ENCODE measurements at places on chromosomes 7 and 10.

- no peak for DNase-seq
Measured at GRCh38 chr10:2786251-2786650, 281.1 kb upstream of the PFKP start.

- no peak for DNase-seq
Measured at GRCh38 chr10:43203448-43204041, 63.3 kb downstream of the RASGEF1A start.

GRCh38 chr10:132163278-132163765 lies 23.4 kb upstream of the DPYSL4 start:
- no peak for DNase-seq

DNA sequence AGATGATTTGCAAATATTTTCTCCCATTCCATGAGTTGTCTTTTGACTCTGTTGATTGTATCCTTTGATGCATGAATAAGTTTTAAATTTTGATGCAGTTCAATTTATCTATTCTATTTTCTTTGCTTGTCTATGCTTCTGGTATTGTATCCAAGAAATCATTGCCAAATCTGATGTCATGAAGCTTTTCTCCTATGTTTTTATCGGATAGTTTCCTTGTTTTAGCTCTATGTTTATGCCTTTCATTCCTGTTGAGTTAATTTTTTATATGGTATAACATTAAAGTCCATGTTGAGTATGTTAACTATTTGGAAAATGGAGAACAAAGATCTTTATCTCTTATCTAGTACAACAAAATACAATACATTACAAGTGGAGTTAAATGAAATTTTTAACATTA lies 27.6 kb upstream of the VPS41 start:
- no peak for DNase-seq

- DNase-seq = no peak
Measured at GRCh38 chr10:62652564-62652963, 152.0 kb upstream of the ADO start.

DNA sequence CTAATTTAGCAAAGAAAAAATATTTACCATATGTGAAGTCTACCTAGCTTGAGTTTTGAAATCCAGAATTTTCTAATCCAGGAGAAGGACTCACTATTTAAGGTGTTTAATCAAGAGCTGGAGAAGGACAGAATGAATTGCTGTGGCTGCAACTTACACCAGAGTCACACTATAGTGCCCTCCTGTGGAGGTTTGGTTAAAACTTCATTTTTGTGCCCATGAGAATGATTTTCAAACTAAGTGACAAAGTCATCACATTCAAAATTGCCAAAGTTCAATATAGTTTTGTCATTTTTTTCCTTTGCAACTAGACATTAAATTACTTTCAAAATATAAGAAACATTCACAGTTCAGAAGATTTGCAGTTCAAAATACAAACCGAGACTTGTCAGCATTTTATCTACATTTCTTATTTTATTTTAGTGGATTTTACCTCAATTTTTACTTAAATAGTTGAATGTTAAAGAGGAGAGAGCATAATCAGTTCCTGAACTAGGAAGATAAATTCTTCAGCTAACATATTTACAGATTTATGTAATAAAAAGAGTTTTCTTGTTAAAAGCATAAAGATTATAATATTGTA lies 70.7 kb downstream of the CABCOCO1 start:
- DNase-seq = no peak

DNA sequence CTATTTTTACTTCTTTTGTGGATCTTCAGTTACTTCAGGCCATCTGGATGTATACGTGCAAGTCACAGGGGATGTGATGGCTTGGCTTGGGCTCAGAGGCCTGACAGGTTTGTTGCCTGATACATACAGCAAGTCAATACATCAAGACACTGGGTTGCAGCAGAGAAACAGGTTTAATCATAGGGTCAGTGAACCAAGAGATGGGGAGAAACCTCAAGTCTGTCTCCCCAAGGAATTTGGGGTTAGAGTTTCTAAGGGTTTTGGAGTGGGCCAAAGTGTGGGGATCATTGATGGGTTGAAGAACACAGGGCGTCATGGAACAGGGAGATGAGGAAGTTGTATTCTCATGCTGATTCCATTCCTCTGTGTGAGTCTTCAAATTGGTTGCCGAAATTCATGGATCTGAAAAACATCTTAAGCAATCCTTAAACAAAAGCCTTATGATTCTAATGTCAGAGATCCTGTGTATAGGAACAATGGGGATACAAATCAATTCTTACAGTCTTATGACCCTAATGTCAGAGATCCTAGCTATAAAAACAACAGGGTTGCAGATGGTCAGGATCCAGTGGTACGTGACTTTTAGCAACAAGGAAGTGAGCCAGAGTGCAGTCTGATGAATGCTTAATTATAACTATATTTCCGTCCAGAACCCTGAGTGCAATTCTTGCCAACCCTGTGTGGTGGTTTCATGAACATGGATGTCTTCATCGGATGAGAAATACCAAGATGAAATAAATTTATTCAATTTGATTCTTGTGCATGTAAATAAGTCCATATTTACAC lies 18.9 kb downstream of the OTUD1 start:
- no peak for DNase-seq

DNA sequence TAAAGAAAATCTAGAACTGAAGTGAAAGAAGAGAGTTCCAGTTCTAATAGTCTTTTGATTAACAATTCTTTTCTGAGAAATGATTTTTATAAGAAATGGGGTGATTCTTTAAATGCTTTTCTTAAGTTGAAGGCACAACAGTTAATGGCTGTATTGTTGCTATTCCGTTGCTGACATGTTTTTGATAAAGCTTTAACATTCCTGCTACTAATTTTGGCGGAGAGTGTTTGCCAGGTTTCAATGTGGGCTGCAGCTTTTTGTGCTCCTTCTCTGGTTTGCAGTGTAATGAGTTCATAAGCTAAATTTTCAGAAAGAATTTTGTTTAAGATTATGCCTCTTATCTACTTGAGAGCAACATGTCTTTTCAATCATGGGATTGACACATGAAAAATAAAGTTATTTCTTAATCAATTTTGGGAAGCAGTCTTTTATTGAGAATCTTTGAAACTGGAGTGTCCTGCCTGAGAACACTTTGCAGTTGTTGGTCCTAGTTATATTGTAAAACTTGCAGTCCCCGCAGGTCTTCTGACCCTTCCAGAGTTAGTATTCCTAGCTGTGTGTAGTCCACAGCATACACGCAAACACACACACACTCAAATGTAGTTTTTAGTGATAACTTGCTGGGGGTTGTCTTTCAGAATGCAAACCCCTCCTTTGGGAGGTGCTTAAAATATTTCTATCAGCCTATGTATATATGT lies 56.7 kb downstream of the COL17A1 start:
- DNase-seq = no peak

DNA sequence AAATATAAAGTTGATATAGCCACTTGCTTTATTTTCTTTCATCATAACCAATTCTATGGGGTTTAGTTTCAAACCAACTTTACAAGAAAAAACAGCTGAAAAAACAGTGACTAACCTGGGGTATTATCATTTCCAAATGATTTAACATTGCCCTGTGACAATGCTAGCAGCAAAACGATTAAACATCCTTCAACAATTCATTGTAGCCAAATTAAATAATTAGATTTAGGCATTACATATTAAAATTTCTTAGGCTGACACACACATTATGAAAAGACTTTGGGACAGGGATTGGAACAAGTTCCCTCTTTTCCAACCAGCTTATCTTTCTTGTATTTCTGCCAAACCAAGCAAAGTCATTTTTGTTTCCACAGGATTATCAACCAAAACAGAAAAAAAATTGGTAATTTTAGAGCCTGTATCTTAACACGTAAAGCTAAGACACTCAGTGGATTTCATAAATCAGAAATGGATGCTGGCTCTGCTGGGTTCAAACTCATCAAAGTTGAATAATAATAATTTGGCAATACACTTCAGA lies 84.0 kb downstream of the SEMA3D start:
- DNase-seq = no peak

GRCh38 chr7:155380976-155381851 lies 76.7 kb upstream of the EN2 start:
- no peak for DNase-seq

DNA sequence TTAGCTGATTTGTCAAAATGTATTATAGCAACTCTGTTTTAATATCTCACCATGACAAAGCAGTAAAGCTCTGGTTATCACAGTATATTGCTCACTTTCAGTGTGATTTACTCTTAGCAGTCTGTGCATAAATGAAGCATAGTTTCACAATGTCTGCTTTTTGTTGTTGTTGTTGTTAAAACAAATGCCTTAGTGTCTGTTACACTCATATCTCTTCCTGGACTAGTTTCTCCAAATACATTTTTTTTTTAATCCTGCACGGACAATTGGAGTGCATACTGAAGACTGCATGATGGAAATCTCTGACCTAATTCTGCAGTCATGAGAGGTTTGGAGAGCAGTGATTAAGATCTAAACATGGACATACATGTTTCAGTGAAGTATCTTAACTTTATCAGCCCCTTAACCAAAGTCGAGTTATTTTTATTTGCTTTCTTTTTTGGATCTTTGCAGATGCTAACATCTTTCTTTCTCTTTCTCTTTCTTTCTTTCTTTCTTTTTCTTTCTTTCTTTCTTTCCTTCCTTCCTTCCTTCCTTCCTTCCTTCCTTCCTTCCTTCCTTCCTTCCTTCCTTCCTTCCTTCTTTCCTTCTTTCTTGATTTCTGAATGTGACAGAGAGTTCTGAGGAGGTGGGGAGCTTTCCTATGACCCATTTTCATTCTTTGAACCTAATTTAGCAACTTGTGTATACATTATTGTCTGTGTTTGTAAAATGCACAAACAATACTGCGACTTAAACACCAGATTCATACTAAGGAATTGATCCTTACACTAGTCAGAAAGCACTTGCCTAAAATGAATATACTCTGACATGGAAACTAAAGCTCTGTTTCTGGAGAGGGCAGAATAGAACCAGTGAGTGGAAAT lies 161.5 kb upstream of the AGR3 start:
- DNase-seq = no peak

GRCh38 chr7:39952803-39953202 lies 2.7 kb downstream of the CDK13 start:
- DNase-seq = no peak

- DNase-seq = no peak
Measured at GRCh38 chr7:84274029-84274638, 79.5 kb upstream of the SEMA3A start.

DNA sequence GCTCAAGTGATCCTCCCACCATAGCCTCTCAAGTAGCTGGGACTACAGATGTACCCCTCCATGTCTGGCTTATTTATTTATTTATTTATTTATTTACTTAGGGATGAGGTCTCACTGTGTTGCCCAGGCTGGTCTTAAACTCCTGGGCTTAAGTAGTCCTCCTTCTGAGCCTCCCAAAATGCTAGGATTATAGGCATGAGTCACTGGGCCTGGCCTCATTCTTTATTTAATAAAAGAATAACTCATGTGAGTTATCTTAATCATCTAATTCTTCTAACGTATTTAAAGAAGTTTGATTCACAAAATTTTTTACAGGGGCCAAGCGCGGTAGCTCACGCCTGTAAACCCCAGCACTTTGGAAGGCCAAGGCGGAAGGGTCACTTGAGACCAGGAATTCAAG lies 8.0 kb upstream of the SLC26A4 start:
- no peak for DNase-seq

- no peak for DNase-seq
Measured at GRCh38 chr7:47087866-47088265, 494.0 kb downstream of the TNS3 start.

- DNase-seq = peak; percentile 81
Measured at GRCh38 chr10:71857934-71858890, 7.2 kb upstream of the PSAP start.

DNA sequence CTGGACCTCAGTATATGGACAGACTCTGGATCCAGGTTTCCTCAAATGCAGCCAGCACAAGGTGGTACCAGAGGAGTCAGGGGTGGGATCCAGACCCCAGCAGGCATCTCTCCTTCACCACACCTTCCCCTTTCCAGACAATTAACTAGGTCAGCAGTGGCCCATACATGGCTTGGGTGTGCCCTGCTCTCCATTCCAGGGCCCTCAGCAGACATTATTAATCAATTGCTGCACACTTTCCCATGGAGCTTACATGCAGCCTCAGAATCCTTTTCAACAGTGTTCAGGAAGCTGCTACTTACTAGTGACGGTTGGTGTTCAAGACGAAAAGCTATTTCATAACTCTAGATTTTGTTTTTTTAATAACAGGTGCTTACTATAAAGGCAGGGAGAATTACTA lies 6.0 kb downstream of the COL13A1 start:
- DNase-seq = no peak

GRCh38 chr10:103983367-103983911 lies 16.5 kb downstream of the SLK start:
- DNase-seq = no peak

Measured in right cardiac atrium (tissue), 5 donors.